ENCODE measurements at places on chromosomes 5 and 9.

DNA sequence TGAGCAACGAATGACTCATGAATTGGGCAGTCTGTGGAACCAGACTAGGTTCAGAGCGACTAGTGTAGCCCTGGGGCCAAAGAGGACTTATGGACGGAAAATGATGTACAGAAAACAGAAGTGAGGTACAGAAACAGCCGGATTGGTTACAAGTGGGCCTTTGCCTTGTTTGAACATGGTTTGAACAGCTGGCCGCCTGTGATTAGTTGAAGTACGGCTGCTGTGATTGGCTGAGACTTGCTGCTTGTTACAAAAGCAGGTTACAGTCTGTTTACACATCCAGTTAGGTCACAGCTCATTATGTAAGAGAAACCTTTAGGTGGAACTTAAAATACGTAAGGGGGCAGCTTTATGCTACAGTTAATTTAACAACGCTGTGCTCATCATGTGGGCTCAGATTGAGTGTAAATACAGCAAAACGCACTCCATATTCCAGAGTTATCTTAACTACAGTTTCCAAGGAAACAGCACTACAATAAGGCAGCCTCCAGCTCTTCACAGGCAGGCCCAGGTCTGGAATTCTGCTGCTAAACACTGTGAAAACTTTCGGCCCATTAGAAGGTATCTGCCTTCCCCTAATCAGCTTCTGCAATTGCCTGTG lies 6.5 kb downstream of the AMACR start:
- no peak for DNase-seq

DNA sequence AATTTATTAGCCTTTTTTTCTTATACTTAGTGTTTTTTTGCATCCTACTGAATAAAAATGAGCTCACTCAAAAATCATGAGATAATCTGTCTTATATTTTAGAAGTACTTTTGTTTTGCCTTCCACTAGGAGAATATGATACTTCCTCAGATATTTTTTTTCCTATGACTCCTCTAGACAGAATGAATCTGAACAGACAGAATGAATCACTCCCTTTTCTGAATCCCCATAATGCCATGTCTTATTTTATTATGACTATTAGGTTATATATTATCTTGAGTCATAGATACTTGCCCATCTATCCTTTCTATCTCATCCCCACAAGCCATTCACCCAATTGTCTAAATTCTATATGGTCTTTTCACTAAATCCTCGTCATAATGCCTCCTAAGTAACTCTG lies 134.6 kb downstream of the BRINP1 start:
- DNase-seq: no peak

- DNase-seq: no peak
These were observed 281.8 kb downstream of the AOPEP start for GRCh38 chr9:95008151-95008771.

GRCh38 chr5:62534461-62535236 lies 44.0 kb upstream of the LRRC70 start:
- DNase-seq: no peak

GRCh38 chr9:20290257-20290656 lies 332.0 kb downstream of the MLLT3 start:
- no peak for DNase-seq

DNA sequence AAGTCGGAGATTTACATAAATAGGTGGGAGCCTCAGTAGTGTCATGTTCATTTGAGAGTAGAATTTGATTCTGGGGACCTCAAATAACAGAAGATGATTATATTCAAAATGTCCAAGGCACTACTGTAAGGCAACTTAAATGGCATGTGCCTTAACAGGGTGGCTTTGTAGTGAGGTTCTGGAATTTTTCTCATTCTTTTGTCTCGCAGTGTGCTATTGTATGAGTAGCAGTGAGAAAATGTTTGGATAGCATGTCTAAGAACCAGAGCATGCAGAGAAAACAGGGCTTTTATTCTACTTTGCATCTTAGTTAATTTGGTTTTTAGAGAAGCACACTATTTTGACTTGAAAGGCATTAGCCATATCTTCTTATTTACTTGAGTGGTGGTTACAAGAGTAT lies 25.0 kb downstream of the MAST4 start:
- no peak for DNase-seq

GRCh38 chr9:128068386-128069205 lies 564 bp downstream of the SLC25A25 start:
- DNase-seq: no peak

- DNase-seq: no peak
These were observed 103.3 kb downstream of the ARHGEF28 start for GRCh38 chr5:73729329-73729728.

- DNase-seq: no peak
These were observed 1.3 kb downstream of the PTCH1 start for GRCh38 chr9:95515272-95516113.

DNA sequence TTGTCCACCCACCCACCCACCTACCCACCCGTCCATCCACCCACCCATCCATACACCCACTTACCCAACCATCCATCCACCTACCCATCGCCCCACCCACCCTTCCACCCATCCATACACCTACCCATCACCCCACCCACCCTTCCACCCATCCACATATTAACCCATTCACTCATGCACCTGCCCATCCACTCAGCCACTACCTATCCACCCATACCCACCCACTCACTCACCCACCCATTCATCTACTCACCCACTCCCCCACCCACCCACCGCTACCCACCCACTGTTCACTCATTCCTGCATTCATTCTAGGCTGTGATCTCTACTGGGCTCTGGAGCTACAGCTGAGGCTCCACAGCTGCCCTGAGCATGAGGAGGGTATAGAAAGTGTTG lies 117.5 kb upstream of the LMX1B start:
- DNase-seq: no peak

DNA sequence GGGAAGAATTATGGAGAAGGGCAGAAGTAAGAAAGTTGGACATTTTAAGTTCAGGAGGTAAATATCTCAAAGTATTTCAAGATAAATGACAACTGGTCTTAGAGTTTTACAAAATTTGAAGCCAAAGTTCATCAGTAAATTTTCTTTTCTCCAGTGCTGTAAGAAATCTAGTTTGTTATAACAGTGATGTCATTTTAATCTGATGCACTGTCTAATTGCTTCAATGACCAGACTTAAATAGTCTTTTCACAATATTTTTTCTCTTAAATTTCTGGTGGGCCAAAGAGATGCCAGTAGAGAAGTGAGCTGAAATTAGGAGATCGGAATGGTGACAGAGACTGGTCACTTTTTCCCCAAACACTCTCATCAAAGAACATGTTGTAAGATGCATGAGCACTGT lies 156.5 kb upstream of the TMEM161B start:
- DNase-seq: no peak

- DNase-seq: no peak
These were observed 170.9 kb upstream of the TBCA start for GRCh38 chr5:77947041-77947428.

GRCh38 chr5:77409870-77410621 lies 82.1 kb downstream of the WDR41 start:
- no peak for DNase-seq

- DNase-seq: no peak
These were observed 53.7 kb downstream of the SRFBP1 start for GRCh38 chr5:122015471-122015870.

DNA sequence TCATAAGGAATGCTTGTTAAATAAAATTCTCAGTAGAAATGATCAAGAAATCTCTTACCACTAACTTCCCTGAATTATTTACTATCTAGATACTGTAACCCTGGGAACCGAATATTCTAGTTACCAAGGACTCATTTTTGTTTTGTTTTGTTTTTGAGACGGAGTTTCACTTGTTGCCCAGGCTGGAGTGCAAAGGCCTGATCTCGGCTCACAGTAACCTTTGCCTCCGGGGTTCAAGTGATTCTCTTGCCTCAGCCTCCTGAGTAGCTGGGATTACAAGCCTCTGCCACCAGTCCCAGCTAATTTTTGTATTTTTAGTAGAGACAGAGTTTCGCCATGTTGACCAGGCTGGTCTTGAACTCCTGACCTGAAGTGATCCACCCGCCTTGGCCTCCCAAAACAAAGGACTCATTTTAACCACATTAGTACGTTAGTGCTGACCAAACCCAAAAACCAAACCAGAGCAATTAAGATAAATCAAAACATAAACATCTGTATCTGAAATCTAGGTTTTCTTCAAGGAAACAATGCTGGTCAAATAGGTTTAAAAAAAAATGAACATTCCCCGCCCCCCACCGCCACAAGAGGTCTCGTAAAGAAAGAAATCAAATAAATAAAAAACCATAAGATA lies 3.7 kb downstream of the TXN start:
- no peak for DNase-seq

GRCh38 chr9:131233995-131234394 lies 42.3 kb downstream of the FAM78A start:
- no peak for DNase-seq

- DNase-seq: no peak
These were observed 255.8 kb upstream of the PUM3 start for GRCh38 chr9:3099646-3100045.

GRCh38 chr5:162603443-162604070 lies 536.0 kb downstream of the GABRG2 start:
- no peak for DNase-seq

- DNase-seq: peak; percentile 80
These were observed 7.2 kb upstream of the DUSP1 start for GRCh38 chr5:172777881-172778814.

DNA sequence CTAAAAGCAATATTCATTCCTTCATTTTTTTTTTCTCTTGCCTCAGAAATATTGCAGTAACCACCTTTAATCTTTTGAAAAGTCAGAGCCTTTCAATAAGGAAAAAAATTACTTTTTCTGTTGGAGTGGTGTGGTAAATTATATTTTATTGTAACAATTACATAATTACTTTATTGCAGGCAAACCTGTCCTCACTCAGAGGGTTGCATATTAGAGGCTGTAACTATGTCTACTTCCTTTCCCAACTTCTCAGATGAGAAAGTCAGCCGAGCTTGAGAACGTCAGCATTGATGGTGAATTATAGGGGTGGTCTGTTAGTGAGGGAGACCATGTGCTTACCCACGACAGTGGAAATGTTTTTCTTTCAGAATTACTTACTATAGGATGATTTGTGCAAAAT lies 611.8 kb downstream of the KIF4B start:
- DNase-seq: no peak

GRCh38 chr9:35311891-35312639 lies 150.3 kb downstream of the UNC13B start:
- no peak for DNase-seq

GRCh38 chr5:83036991-83037575 lies 40.1 kb downstream of the TMEM167A start:
- no peak for DNase-seq

DNA sequence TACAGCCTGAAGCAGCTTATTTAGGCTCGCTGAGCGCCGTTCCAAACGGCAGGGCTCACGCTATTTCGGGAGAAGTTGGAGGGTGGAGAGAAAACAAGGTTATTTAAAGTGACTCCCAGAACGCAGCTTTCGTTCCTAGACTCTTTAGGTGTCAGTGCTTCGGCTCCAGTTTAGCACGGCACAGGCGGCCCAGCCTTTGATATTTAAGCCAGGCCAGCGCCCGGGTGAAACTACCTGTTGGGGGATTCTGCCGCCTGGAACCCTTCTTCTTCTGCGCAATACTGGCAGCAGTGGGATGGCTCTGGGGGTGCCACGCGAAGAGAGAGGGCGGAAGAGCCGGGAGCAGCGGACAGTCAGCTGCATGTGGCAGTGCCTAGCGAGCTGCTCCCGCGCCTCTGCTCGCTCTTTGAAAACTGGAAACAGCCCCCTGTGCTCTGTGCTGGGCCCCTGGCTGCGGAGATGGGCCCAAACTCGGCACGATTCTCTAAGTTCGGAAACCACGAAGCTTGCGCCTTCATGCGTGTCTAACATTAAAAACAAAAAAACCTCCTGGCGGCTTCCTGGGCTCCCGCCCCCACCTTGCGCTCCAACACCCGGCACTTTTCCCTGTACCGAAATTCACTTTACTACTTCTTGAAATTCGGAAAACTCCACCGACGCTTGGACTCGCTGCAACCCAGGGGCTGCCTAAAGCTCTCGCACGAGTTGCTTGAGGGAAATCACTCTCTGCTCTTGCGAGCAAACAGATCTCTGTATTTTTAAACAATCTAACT lies 34.6 kb upstream of the NFIB start:
- DNase-seq: no peak

- DNase-seq: no peak
These were observed 9.1 kb upstream of the UBAC1 start for GRCh38 chr9:135970128-135970815.

GRCh38 chr5:140113180-140113698 lies 670 bp upstream of the PURA start:
- no peak for DNase-seq

GRCh38 chr9:19975499-19975898 lies 186.7 kb upstream of the SLC24A2 start:
- no peak for DNase-seq

DNA sequence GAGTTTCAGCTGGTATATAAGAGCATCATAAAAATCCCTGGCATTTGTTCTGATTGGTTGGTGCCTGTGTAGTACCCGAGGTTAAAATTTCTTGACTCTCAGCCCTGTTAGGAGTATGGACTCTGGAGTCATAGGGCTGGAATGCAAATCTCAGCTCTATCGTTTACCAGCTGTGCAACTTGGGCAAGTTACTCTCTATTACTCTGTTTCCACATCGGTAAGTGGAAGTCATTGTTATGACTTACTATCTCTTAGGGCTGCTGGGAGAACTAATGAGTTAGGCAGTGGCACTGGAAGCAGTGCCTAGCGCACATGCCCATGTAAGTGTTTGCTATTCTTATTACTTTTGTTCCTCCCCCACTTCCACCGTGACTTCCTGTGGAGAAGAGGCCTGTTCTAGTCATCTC lies 141.6 kb downstream of the BOD1 start:
- DNase-seq: no peak

GRCh38 chr9:31304576-31304975 lies 1079.9 kb upstream of the ACO1 start:
- peak; percentile 69 for DNase-seq

DNA sequence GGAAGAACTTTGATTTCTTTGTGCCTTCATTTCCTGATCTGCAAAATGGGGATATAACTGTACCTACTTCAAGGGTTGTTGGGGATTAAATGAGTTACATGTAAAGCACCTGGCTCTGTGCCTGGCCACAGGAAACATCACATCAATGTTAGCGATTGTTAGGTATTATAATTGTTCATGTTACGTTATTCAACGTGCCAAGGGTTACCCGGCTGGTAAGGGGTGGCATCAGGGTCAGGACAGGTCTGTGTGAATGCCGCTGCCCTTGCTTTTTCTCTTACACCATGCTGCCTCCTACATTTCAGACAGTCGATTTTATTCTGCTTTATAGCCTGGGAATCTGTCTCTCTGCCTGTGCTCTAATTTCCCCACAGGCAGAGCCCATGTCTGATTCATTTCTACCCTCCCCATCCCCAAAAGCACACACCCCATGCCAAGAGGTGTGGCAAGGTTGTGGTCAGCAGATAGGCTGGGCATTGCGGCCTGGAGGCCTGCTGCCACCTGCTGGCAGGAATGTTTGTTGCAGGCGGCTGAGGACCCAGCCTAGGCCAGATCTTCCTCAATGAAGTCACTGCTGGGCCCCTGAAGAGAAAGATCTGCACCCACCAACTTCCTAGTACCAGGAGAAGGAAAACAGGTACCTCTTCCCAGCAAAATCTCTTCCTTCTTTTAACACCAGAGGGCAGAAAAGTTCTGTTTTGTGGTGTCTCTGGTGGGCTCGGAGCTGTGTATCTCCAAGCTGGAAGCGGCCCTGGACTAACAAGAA lies 5.3 kb downstream of the ANKS6 start:
- DNase-seq: peak; percentile 91

- no peak for DNase-seq
These were observed 17.3 kb upstream of the FAM240B start for GRCh38 chr9:38737246-38737645.
